Activated CD4-positive, alpha-beta T cell treated with anti-CD3 and anti-CD28 coated beads, Interleukin-2, amount 50 U/mL, for 16 hours (primary cell): ENCODE measurements at places on chromosomes 2 and 18.

- DNase-seq: peak; percentile 70
These were observed 101.6 kb downstream of the SPTBN1 start for GRCh38 chr2:54557601-54558187.

DNA sequence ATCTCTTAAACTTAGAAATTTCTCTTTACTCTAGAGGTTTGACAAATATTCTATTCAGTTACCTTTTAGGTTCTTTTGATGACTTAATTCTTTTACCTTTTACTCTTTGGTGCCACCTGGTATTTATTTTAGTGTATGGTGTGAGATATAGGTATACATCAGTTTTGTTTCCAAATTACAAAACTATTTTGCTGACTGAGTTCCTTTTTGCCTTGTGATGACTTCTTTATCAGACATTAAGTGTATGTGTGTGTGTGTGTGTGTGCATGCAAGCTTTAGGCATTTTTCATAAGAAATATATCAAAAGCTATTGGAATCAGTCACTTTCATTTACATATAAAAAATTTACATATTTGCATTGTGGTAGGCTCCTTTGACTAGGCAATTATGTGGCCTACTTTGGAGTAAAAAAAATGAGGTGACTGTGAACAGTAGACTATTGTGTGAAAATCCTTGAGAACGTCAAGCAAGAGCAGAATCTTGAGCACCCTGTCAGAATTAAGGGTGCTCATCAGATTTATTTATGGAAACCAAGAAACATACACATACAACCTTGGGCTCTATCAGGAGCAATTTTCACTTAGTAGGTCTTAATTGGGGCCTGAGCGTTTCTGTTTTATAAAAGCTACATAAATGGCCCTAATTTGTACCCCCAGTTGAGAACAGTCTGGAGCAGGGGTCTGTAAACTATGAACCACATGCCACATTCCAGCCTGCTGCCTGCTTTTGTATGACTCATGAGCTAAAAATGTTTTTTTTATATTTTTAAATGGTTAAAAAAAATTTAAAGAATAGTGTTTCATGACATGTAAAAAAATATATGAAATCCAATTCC lies 415.9 kb downstream of the SLC4A3 start:
- DNase-seq: no peak

DNA sequence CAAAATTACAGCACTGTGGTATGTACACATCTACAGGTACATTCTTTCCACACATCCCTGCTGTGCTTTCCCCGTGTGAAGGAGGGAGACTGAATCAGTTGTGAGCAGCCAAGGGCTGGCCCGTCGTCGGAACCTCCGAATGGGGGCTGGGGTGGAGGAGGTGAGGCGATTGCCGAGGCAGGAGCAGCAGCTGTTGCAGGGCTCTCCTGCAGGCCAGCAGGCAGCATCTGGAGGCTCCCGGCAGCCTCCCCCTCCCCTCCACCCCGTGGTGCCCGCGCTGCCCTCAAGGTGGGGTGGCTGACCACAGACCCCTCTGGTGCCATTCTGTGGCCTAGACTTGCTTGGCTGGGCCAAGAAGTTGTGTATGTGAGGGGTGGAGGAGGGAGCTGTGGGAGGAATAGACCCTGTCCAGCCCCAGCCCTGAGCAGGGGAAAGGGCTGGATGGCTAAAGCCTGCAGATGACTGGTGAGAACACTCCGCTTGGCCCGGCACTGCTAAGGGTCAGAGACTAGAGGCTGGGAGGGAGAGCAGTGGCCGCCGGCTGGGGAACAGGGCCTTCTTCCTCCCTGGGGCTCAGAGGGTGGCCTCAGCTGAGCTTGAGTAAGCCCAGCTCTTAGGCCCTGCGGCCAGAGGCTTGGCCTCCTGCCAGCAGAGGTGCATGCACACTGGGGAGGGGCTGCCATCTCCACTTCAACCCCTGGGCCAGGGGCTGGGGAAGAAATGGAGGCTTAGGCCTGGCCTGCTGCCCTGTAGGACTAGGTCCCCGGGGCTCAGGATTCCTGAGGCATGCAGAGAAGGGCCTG lies 7.6 kb downstream of the STAMBP start:
- DNase-seq: no peak

- DNase-seq: peak; percentile 91
These were observed 138.6 kb downstream of the BCL2 start for GRCh38 chr18:63180971-63181376.

GRCh38 chr2:197803033-197803444 lies 1.4 kb upstream of the PLCL1 start:
- peak; percentile 54 for DNase-seq

GRCh38 chr2:33213244-33213643 lies 263.2 kb upstream of the RASGRP3 start:
- DNase-seq: no peak

- DNase-seq: no peak
These were observed 223.0 kb downstream of the RND3 start for GRCh38 chr2:150264442-150264841.

DNA sequence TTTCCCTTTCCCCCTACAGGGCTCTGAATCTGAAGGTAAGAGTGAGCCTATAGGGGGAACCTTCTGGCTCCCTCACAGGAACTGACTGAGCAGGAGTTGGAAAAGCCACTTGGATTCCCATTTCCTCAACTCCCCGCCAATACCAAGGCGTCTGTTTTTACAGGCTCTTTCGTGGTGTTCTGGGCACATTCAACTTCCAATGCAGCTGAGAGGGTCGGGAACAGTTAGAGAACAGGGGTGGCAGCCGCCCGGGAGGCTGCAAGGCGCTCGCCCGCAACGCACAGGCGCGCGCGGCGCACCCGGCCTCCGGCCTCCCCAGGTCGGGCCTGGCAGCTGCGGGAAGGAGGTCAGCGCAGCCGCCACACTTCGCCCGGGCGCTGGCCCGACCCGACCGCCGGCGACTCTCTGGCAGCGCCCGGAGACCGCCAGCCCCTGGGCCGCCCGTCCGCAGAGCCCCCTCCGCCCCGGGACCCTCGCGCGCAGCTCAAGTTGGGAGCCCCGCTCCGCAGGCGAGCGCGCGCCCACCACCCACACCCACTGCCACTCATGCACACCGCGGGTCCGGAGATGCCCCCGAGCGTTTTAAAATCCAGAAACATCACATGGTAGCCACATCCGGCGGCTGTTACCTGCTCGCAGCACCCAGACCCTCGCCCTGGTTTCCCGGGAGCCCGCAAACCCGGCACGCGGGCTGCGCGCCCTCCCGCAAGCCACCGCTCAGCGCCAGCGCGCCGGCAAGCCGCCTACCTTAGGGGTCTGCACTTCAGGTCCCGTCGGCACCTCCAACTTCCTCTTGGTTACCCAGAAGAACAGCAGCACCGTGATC lies 816 bp downstream of the GALNT14 start:
- no peak for DNase-seq

GRCh38 chr2:64698668-64699444 lies 45.1 kb upstream of the SERTAD2 start:
- DNase-seq: peak; percentile 91

GRCh38 chr2:169162613-169163012 lies 93.2 kb downstream of the DHRS9 start:
- DNase-seq: no peak

- DNase-seq: peak; percentile 42
These were observed 37.9 kb downstream of the MTERF4 start for GRCh38 chr2:241064008-241064801.

DNA sequence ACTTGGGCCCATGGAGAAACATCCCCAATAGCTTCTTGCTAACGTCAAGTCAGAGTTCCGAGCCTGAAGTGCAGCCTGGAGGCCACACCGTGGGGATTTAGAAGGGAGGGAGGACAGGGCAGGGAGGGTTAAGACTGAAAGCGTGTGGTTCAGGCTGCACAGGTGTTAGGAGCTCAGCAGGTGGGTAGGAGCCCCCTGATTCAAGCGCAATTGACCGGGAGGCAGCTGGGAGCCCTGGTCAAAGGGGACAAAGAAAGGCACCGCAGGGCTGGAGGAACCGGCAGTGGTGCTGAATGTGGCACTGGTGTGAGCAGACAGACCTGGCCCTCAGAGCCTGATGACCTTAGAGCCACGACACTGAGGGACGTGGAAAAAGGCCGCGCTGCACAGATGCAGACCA lies 149.6 kb downstream of the TMEM18 start:
- no peak for DNase-seq

- no peak for DNase-seq
These were observed 270.1 kb downstream of the EIPR1 start for GRCh38 chr2:3107567-3107966.

DNA sequence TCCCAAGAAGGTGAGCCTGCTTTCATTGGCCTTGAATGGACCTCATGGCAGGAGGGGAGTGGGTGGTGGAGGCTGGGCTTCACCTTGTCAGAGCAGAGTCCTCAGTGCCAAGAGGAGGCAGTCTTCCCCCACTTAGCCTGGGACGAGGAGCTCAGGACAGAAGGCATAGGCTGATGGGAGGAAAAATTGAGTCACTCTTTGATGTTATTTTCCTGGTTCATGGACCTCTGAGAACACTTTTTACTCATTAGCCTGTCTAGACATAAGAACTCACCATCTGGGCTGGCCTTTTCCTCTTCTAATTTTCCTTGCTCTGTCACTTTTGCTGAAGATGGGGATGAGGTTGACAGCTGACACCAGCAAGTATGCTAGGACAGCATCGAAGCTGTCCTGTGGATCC lies 225.7 kb upstream of the TNP1 start:
- DNase-seq: no peak

DNA sequence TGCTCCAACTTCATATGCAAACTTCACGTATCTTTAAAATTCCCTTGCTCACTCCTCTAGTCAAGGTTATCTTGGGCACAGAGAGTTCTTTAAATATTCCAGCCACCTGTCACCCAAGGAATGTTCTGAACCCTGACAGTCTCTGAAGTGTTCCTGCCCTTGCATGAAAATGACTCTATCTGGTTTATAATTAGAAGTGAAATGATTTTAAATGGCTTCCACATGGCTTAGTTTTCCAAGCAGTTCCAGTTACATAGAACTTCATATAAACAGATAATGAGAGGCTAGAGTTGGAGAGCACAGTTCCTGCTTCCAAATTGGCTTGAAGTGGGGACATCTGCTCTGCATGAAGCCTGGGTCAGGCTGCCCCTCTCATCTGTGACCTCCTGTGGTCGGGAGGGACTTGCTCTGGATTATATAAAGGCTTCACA lies 81.9 kb downstream of the SLC4A3 start:
- no peak for DNase-seq

GRCh38 chr2:98737848-98738247 lies 6.9 kb upstream of the MGAT4A start:
- no peak for DNase-seq

DNA sequence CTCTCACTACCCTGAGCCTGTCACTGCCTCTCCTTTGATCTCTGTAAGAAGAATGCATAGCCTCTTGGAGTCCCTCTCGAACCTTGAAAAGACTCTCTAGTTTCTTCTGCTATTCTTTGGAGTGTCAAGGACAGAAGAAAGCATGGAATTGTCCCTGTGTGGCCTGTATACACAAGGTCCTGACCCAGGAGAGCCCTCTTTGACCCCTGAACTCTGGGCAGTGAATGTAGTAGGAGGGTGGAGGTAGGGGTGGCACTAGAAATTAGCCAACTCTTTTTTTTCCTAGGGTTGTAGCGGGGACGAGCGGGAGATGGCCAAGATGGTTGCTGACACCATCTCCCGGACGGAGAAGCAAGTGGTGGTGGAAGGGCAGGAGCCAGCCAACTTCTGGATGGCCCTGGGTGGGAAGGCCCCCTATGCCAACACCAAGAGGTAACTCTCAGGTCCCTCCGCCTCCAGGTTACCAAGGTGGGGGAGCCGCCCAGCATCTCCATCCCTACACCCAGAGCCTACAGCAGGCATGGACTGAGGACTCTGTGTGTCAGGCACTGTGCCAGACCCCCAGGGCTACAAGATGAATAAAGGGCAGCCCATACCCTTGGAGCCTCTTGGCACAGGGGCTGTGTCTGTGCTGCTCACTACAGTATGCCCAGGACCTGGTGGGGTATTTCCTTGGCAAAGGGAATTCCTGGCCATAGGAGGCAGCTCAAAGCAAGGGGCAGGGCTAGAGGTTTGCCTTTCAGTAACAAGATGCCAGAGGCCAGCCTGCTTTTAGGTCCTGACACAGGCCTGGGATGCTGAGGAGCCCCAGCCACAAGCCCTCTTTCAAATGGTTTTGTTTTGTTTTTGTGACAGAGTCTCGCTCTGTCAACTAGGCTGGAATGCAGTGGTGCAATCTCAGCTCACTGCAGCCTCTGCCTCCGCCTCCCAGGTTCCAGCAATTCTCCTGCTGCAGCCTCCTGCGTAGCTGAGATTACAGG lies 16.4 kb downstream of the VIL1 start:
- DNase-seq: no peak

DNA sequence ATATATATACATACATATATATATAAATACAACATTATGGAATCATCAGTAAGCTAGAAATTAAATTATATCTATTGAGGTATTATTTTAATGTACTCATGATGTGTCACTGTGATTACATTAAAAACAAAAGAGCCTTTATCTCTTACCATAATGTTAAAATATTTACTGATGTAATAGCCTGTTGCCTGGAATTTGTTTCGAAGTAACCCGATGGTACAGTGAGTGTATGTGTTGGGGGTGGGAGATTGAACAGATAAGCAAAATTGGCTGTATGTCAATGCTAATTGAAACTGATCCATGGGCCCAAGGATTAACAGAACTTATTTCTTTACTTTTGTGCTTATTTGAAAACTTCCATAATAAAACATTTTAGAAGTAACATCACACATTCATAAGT lies 1473.2 kb downstream of the LRP1B start:
- no peak for DNase-seq

DNA sequence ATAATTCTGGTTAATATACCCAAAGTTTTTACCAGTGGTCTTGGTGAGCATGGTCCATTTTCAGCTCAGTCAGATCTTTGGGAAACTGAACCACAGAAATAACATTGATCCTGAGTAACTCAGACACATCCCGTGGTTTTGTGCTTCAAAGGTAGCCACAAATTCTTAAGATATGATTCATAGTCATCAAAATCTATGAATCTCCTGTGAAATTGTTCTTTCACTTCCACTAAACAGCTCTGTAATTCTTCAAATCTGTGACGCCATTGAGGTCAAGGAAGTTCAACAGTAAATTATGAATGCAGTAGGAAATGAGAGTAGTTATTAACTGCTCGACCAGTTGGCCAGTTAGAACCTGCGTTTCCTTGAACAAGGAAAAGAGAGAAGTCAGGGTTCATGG lies 147.3 kb downstream of the IRS1 start:
- DNase-seq: peak; percentile 46

GRCh38 chr2:9782197-9782719 lies 61.0 kb upstream of the TAF1B start:
- peak; percentile 96 for DNase-seq

- DNase-seq: no peak
These were observed 504 bp downstream of the ASAP2 start for GRCh38 chr2:9206991-9207640.

GRCh38 chr2:185227391-185227790 lies 511.2 kb upstream of the FSIP2 start:
- no peak for DNase-seq

GRCh38 chr2:205902041-205902899 lies 183.7 kb downstream of the INO80D start:
- DNase-seq: no peak

DNA sequence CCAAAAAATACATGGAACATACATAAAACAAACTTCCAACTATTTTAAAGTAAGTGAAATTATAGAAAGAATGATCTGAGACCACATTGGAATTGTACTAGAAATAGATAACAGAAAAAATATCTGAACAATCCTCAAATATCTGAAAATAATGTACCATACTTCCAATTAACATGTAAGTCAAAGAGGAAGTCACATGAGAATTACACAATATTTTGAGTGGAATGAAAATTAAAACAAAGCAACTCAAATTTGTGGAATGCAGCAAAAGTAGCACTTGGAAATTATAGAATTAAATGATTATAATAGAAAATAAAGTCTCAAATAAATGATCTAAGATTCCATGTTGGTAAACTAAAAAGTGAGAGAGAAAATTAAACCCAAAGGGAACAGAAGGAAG lies 38.3 kb upstream of the CTIF start:
- DNase-seq: no peak

GRCh38 chr2:233448220-233448559 lies 93.9 kb downstream of the DGKD start:
- DNase-seq: no peak
